ENCODE measurements at places on chromosomes 1 and 21.
A peak's percentile ranks its signal among the peaks of the same experiment; 100 is the strongest.

DNA sequence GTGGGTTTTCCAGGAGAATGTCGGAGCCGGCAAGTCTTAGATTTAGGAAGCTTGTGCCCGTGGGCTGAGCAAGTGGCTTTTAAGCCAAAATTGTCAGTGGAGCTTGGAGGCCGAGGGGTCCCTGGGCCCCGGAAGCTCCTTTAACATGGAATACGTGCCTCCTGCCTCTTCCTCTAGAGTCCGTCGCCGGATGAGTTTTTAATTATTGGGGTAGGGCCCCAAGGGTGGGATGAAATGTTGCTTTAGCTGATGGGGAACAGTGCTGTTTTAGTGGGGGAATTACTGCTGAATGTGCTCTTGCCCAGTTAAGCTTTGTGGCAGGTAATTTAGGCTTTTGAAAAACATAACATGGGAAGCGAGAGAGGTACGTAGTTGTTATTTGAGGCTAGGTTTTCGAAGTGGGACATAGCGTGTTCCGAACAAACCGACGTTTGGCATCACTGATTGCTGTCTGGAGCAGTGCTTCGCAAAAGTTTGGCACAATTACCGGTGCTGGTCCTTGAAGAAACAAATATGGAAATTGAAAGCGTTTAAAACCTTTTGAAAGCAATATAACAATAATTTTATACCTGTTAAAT lies 786 bp downstream of the RPL5 start:
- no peak for DNase-seq

GRCh38 chr1:67566803-67567377 lies 118.1 kb upstream of the GADD45A start:
- no peak for DNase-seq

- DNase-seq = no peak
These were observed 31.7 kb upstream of the WNT4 start for GRCh38 chr1:22174446-22175220.

DNA sequence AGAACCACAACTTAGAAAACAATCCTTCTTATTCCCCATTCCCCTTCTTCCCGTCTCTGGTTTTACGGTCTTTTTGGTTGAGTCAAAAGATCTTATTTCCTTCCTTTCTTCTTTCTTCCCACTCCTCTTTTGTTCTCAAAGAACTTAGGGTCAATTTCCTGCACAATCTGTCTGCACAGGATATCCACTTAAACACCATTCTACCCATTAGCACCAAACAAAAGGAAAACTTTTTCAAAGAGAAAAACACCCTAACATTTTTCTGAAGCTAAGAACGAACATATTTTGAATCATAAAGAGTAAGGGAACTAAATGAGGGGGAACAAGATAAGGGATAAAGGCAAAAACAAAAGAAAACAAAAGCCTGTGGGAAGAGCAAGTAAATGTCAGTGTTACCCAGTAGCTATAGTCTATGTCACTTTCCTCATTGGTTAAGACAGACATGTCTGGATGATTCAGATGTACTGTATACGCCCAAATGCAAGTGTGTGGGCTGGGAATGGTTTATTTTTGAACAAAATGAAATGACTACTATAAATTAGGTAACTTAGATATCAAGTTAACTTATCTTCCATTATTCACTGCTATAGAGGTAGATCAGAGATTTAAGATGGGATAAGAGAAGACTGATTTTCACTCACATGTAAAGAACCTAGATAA lies 59.9 kb downstream of the TOR3A start:
- DNase-seq = no peak

DNA sequence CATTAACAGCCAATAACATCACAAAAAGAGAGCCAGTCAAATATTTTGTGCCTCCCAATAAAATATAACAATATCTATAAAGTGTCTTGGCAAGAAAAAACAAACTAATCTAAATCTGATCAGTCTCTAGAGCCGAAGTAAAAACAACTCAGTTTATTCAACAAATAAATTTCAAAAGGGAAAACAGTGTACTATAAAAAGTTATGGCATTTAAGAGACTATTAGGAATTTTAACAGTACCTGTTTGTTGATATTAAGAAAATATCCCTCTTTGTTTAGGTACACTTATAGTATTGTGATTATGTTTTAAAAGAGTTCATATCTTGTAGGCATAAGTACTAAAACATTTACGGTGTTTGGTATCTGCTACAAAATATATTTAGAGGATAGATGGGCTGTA lies 36.6 kb upstream of the C1orf53 start:
- no peak for DNase-seq

DNA sequence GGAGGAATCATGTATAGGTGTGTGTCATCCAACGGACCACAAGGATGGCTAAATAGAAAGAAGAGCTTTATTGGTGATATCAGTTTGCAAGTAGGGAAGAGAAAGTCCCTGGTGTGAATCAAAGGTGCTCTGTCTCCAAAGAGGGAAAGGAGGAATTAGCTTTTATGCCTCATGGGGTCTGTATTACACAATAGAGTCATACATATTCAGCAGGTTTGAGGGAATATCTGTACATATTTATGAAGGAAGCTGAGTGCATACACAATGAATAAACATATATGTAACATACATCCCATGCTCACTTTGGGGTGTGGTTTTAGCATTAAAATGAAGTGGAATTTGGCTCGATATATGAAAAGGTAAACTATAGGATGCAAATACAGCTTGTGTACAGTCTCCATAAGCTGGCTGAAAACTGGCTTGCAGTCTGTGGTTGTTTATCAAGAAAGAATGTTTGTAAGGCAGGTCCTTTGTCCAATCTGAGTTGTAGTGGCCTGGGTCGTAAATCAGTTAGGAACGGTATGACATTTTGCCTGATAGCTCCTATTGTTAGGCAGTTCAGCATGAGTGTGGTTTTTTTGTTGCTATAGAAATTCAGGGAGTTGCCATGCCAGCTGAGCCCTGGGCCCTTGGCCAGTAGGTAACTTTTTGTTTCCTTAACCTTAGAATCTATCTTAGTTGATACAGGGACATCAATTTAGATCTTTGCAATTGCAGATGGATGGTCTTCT lies 198.0 kb upstream of the ZP4 start:
- no peak for DNase-seq

- DNase-seq = peak; percentile 79
These were observed 35.1 kb downstream of the PTPRF start for GRCh38 chr1:43565600-43566360.

DNA sequence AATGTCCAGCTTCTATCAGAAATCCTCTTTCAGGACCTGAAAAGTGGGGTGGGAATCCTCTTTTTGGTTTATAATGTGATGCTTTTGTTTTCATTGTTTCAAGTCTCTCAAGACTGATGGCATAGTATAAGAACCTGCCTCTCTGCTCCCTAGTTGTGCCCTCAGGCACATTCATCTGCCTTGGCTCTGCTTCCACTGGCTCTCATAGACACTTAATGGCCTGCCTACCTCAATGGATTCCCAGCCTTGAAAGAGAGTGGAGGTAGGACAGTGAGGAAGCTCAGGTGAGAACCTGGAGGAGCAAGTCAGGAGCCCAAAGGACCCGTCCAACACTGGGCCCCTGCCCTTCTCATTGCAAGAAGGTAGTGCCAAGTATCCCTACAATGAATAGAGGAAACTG lies 4.8 kb downstream of the TTLL7 start:
- DNase-seq = no peak

GRCh38 chr1:31198600-31198999 lies 41.1 kb downstream of the NKAIN1 start:
- DNase-seq = no peak

GRCh38 chr21:27220416-27220815 lies 253.5 kb upstream of the ADAMTS5 start:
- DNase-seq = no peak

GRCh38 chr1:87333692-87334347 lies 5.1 kb downstream of the LMO4 start:
- no peak for DNase-seq

- no peak for DNase-seq
These were observed 51.3 kb downstream of the PCNX2 start for GRCh38 chr1:233244183-233244582.

- no peak for DNase-seq
These were observed 47.9 kb downstream of the ELF3 start for GRCh38 chr1:202058001-202058908.

DNA sequence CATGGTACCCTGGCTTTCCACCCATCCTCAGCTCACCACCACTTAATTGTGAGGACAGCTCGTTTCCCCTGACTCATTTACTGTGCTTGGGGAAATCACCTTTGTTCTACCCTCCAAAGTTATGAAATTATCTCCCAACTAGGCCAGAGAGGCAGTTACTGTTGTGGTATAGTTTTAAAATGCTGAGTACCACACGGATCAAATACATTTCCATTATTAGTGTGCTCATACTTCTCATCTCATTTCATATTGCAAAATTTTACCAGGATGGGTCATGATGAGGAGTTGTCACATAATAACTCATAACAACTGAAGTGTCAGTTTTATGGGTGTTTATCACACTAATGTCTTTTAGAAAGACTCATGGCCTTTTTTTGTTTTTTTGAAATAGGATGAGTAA lies 9.2 kb upstream of the OR2B11 start:
- DNase-seq = no peak

DNA sequence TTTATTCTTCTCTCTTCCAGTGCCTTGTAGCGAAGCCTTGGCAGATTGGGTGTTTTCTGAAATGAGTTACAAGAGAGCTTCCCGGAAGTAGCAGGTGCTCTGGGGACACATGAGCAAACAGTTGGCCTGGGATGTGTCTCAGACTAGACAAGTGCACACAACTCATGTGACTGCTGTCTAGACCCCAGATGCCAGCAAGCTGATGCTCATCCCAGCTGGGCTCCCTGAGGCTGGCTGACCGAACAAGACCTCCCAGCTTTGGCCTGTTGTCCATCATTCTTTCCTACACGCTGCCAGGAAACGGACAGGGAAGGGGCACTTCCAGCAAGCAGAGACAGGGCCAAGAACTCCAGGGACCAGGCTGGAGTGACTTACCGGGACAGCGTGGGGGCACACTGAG lies 18.7 kb upstream of the CSF1 start:
- no peak for DNase-seq

- DNase-seq = no peak
These were observed 336.6 kb downstream of the USH2A start for GRCh38 chr1:216086678-216087077.

GRCh38 chr1:77143529-77144121 lies 75.6 kb downstream of the PIGK start:
- no peak for DNase-seq

- DNase-seq = no peak
These were observed 18.3 kb upstream of the PRSS38 start for GRCh38 chr1:227797144-227797543.

- no peak for DNase-seq
These were observed 22.3 kb upstream of the PEX19 start for GRCh38 chr1:160307118-160307791.

DNA sequence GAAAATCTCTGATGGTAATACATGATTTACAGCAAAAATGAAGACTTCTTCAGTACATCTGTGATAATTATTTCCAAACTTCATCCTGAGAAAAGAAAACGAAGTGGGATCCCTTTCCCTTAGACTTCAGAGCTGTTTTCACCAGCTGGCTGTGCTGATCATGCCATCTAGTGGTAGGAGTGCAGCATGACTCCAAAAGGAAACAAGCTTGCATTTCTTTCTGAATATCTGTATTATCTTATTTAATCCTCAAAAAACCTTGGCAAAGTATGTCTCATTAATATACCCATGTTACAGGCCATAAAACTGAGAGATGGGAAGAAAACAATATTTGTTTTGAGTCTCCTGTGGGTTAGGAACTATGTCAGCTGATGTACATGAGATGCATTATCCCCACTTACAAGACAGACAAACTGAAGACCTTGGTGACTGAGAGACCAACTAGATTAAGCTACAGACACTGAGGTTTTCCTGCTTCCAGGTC lies 9.8 kb upstream of the GJA8 start:
- DNase-seq = peak; percentile 2

DNA sequence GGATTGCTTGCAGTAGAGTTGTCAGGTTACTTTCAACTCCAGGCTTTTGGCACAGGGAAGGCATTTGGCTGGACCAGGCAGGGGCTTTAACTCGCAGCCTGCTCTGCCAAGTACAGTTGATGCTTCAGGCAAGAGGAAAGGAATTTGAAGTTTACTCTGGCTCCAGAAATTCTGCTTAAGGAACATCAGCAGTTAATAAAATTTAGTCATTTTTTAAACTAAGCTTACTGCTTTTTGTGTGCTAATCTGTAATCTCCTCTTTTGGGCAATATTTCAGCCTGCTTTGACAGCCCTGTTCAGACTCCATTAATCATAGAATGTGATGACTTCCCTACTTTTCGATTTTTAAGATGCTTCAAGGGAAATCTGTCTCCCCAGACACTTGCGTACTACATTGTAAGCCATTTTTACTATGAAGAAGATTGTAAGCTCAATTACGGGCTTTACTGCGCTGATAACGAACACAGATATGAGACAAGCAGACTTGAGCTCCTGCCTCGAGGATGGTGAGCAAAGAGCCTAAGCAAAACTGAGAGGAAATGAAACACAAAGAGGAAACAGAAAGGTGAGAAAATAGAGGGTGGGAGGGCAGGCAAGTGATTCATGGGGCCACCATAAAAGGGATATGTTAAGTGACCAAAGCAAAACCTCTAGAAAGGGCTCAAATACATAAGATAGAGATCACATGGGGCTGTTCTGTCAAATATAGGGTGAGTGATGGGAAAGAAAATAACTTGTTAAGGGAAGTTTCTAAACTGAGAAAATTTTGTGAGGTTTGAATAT lies 76.6 kb upstream of the VAV3 start:
- no peak for DNase-seq

GRCh38 chr1:211009944-211010343 lies 124.0 kb downstream of the KCNH1 start:
- no peak for DNase-seq

DNA sequence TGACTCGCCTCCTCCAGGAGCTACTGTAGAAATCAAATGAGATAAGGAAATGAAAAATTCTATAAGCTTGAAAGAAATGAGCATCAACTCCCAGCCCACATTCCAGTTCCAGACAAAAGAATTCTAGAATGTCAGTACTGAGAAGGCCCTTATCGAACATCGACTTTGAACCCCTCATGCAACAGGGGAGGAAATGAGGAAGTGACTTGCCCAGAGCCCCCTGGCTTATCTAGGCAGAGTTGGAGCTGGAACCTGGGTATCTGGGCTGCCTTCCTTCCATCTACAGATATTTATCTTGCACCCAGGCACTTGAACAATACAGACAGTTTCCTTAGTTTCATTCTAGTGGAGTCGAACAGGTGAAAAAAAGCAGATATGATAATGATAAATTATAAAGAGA lies 22.3 kb downstream of the MECR start:
- DNase-seq = no peak

DNA sequence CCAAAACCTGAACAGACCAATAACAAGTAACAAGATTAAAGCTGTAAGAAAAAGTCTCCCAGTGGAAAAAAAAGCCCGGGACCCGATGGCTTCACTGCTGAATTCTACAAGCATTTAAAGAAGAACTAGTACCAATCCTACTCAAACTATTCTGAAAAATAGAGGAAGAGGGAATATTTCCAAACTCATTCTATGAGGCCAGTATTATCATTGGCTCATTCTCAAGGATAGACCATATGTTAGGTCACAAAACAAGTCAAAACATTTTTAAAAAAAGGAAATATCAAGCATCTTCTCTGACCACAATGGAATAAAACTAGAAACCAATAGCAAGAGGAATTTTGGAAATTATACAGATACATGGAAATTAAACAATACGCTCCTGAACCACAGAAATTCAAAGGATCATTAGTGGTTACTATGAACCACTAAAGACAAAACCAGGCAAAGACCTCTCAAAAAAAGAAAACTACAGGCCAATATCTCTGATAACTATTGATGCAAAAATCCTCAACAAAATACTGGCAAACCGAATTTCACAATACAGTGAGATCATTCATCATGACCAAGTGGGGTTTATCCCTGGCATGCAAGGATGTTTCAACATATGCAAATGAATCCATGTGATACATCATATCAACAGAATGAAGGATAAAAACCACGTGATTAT lies 13.9 kb upstream of the IL20 start:
- DNase-seq = no peak
